ENCODE measurements at places on chromosomes 3 and 15.

DNA sequence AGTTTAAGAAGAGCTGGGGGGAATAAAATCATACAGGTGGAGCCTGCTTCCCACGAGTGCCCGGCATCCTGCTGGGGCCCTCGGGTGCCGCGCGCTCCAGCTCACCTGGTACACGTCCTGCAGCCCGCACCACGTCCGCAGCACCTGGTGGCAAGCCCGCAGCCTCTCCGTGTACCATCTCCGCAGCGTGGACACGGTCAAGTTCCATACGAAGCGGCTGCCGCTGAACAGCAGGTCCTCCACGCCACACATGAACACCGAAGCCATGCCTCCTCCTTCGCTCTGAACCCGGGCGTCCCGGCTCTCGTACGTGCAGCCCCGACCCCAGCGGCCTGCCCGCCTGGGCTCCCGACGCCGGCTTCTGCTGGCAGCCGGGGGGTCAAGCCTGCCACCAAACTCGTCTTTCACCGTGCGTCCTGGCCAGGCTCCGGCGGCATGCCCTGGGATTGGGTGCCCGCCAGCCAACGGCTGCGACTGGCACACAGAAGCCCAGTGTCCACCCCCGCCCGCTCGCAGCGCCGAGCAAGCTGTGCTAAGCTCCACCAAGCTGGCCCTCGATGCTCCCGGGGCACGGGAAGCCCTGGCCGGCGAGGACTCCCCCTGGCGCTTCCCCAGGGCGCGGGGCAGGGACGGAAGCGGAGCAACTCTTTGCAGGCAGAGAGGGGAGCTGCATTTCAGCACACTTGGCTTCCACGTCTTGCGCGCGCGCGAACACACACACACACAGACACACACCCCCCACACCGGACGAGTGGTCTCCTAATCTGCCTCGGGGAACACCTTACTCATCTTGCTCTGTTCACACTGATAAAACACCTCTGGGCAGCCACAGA, at the start of gene FRMD4B:
Gene FRMD4B, minus strand, starts transcription at position 366 of the 833 bp plus-strand sequence. Its CDS starts 99 bp downstream, at position 267.
- no peak for DNase-seq

GRCh38 chr15:33473714-33474113, 162.9 kb downstream of the RYR3 start:
- DNase-seq: no peak

DNA sequence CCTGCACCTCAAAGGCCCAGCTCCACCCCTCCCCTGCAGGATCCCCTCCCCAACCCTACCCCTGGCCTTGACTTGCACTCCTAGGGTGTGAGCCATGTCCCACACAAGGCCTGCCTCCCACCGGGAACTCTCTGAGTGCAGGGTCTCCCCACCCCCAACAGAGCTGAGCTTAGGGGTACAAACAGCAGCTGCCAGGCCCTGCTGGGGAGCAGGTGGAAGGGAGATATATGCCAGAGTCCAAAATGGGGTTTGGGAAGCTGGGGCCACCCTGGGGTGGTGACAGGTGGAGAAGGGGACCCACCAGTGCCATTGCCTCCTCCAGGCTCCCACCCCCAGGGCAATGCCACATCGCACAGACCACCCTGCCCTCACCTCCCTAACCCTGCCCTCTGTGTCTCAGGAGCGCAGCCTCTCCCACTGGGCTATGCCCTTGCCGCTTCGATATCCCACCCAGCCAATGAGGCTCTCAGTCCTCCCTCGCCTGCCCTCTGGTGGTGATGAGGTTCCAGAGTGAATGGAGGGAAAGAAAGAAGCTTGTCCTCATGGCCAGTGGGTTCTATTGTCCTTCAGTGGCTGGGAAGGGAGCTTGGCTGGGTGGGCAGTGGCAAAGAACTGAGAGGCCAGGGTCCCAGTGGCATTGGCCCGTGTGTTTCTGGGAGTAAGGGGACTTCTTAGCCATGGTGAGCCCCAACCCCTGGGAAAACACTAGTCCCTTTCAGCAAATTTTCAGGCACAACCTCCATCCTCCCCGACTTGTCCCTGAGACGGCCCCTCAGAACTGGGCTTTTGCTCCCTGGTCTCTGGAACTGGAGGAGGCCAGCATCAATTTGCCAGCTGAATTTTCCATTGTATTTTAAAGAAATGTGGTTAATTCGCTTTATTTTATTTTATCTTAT, 46.8 kb downstream of the CYP11A1 start:
- DNase-seq: no peak

DNA sequence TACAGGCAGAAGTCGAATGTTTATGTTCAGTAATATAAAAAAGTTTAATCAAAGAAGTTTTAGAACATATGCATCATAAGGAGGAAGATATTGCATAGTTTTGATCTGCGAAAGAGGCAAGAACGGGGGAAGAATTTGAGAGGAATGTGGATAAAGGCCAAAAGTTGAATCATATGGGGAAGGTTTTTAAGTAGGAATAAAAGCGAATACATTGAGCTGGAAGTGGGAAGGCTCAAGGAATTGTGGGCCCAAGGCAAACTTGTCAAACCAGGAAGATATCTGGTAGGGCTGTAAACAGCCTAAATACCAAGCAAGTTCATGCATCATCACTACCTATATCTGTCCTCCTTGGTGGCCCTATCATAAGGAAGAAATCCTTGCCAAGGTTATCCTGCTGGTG, 186.9 kb downstream of the MAGI1 start:
- DNase-seq: no peak

DNA sequence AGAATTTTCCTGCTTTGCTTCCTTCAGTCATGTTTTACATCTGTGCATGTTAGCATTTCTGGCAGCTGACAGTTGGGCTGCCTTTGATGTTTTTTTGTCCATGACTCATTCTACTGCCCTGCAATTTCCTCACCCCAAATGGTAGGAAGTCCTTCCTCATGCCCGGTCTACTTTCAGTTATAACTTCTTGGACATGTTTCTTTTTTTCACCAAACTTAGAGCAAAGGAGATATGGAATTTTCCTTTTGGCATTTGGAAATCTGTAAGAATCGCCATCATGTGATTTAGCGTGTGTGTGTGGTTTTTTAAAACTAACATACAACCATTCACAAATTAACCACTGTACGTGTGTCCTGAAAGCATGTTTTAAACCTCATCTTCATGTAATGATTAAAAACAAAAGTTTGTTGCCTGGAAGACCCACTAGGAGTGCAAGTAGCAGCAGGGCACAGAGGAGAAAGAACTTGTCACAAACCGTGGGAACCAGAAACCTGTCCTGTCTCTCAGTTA, 430.7 kb upstream of the CFAP20DC start:
- DNase-seq: no peak

GRCh38 chr3:114376516-114377185, 82.8 kb downstream of the TIGIT start:
- no peak for DNase-seq

GRCh38 chr3:184491867-184492615, 69.5 kb upstream of the EPHB3 start:
- no peak for DNase-seq

DNA sequence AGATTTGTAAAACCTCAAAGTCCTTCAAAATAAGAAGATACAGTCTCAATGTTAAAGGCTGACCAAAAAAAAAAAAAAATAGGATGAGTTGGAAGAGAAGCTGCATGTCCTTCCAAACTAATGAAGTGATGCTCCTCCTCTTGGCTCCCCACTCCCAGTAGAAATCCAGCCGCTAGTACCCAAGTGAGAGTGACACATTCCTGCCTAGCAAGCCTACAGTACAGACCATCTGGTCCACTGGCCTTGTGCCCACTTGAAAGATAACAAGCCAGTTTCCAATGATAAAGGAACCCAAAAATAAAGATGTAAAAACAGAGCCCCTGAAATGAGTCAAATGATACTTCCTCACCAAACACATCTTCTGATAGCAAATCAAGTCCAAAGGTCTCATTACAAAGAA, 258.7 kb upstream of the NSMCE3 start:
- DNase-seq: no peak

DNA sequence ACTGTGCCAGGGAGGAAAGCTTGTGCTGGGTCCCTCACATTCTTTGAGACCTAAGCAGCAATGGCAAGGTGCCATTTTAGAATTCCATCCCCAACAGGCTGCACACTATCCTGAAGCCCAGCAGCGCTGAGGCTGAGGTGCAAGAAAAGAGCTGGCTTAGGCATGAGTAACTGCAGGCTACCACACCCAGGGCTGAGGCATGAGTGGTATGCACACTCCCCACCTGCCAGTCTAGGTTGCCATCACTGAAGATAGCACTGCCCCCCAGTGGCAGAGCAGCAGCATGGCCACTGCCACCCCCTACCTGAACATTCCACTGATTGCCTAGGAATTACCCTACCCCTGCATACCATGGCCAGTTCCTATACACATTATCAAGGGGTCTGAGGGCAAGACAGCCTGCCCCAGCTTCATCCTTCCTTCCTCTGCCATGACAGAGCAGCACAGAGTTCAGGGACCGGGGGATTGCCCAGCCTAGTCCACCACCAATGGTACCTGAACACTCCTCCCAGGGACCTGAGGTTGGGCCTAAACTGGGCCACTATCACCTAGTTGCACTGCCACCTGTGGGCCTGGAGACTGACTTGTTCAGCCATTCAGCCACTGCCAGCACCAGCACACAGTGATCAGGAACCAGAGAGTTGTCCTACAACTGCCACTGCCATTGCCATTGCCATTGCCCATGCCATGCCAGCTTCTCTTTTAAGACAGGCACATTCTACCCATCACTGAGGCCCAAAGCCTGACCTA, 129.8 kb downstream of the SATB1 start:
- no peak for DNase-seq

- DNase-seq: no peak
These were observed 126.9 kb downstream of the THRB start for GRCh38 chr3:24367664-24368264.

Data from esophagus squamous epithelium (tissue), 5 donors.